ENCODE measurements at places on chromosomes 5 and 9.

- no peak for DNase-seq
Observed at GRCh38 chr9:33818847-33819500, 2.0 kb downstream of the UBE2R2 start.

GRCh38 chr9:134867917-134868750 is 12.5 kb upstream of the FCN2 start:
- DNase-seq: no peak

DNA sequence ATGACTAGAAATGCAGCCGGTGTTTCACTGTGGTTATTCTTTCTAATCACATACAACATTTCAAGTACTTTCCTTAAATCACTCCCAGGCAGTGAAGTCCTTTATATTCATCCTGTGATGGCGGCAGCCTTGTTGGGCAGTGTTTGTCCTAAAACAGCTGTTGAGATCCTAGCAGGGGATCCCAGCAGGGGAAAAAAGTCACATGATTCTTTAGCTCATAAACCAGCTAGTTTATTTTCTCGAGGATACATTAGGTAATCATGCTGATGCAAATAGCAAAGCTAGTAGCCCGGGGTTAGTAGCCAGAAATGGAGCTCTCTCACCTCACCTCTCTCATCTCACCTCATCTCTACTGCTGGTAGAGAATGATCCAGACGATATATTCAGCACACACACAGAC is 70.5 kb downstream of the FOXD1 start:
- no peak for DNase-seq

GRCh38 chr5:140362875-140363630 is 3.1 kb downstream of the SLC4A9 start:
- no peak for DNase-seq

- no peak for DNase-seq
Observed at GRCh38 chr5:93800988-93801811, 59.8 kb upstream of the POU5F2 start.

DNA sequence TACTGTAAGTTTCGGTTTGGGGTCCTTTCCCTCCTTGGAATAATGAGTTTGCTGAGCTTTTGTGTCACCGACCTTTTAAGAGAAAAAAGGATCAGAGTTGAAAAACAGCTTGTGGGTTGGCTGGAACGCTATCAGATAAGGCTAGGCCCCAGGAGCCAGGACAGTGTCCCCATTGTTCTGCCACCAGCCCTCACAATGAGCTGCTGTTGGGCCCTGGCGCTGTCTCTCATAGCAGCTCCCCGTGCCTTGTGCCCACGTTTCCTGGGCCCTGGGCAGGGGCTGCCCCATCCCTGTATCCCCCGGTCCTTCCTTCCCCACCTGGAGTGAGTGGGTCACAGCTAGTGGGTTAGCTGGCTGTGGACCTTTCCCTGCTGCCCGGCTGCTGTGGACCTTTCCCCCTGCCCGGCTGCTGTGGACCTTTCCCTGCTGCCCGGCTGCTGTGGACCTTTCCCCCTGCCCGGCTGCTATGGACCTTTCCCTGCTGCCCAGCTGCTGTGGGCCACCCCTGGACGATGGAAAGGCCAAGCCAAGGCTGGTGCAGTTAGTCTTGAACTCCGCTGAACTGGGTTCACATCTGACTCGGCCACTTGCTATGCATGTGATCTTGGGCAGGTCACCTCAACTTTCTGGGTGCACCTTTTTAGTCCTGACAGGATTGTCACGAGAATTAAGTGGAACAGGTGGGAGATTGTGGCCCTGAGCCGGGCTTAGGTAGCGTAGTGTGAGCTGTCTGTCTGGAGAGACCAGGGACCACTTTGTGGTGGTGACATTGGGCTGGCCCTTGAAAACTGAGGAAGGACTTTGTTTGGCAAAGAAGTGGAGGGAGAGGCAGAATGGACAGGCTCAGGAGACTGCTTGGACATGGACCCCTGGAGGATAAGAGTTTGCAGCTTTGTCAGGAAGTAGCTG is 99.5 kb downstream of the DAB2IP start:
- peak; percentile 81 for DNase-seq

GRCh38 chr5:76958991-76959767 is 6.3 kb downstream of the CRHBP start:
- DNase-seq: no peak

GRCh38 chr5:36323926-36324781 is 22.5 kb upstream of the RANBP3L start:
- no peak for DNase-seq

- DNase-seq: no peak
Observed at GRCh38 chr5:15203376-15203775, 296.6 kb upstream of the FBXL7 start.

GRCh38 chr9:123657941-123658340 is 272.0 kb downstream of the DENND1A start:
- DNase-seq: no peak

DNA sequence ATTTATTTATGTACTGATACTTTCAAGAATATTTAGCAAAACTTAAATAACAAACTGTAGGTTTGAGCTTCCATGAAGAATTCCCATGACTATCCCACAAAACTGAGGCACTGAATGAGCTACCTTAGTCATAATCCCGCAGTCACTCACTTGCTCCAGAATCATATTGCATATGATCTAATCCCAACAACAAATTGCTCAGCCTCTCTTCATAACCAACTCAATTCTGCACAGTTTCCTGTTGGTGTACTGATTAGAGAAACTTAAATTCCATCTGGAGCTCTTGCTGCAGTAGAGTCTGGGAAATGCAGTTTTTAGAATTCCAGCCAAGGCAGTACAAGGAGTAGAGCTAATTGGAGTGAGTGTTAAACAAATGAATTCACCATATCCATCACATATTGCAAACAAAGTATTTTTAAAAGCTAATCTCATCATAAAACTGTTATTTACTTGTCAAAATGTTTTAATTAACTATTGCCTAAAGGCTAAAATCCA is 35.7 kb upstream of the CDH18 start:
- no peak for DNase-seq

DNA sequence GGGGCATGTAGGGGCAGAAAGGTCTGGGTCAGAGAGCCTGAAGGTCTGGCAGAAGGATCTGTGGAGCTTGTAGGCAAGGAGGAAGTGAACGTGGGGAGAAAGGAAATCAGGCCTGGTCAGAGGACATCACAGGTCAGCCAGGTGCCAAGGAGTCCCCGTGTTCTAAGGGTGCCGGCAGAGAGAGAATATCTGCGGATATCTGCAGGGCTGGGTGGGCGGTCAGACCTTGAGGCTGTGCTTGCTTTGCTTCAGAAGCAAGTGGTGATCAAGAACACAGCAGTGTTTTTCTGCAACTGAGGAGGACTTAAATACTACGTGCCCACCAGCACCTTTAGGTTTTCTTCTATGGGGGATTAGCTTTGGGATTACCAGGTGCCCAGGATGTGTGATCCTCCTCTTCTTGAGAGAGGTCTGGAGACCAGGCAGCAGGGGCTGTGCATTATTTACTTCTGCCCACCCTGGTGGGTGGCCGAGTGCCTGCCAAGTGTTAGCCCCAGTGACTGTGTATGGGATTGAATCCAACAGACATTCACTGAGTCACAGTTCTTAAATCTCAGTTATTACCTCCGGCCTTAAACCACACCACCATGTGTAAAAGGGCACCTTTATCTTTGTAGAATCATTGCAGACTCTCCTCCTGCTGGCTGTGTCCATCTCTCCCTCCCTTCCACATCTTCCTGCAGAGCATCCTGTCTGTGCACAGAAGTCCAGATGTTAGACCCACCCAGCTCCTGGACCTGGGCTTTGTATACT is 12.5 kb upstream of the SHB start:
- no peak for DNase-seq

DNA sequence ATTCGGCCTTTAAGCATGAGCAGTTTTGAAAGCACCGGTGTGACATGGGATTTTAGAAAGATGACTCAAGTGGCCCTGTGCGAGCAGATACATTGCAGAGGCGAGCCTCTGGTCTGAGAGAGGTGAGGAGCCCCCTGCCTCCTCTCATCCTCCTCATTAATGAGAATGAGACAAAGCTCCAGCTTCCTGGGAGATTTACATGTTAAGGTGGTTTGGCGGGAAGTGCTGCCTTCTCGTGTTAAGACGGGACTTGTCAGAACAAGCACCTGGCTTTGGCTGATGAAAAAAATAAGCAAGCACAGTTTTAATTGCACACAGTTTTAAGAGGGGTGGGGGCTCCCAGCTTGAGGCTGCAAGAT is 68.1 kb downstream of the ACTL7B start:
- DNase-seq: no peak

DNA sequence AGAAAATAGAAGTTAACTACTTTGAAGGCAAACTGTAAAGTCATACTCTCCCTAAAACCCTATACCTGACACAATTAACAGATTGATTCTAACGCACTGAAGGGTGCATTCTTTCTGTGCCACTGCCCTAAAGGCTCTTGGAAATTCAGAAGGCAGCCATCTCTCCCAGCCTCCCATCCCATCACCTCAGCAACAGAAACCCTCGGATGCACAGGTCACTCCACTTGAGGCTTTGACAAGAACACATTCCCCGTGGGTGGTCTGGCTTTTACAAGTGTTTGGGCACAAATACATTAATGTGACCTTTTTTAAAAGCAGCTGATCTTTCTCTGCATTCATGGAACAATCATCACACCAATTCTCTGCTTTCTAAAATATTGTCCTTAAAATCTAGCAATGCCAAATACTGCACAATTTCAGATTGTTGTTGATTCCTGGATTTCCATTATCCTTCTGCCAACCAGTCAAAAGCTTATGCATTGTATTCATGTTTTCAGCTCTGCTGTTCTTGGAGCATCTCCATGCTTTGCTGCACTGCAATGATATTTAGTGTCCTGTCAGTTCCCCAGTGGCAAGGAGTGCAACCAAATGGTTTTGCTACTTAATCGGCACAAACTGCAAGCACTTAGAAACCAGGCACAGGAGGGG is 175.6 kb downstream of the TMEM161B start:
- DNase-seq: no peak

- DNase-seq: peak; percentile 38
Observed at GRCh38 chr9:34592895-34593601, 3.5 kb upstream of the CNTFR start.

- DNase-seq: no peak
Observed at GRCh38 chr9:22030101-22030598, 21.0 kb upstream of the CDKN2B start.

DNA sequence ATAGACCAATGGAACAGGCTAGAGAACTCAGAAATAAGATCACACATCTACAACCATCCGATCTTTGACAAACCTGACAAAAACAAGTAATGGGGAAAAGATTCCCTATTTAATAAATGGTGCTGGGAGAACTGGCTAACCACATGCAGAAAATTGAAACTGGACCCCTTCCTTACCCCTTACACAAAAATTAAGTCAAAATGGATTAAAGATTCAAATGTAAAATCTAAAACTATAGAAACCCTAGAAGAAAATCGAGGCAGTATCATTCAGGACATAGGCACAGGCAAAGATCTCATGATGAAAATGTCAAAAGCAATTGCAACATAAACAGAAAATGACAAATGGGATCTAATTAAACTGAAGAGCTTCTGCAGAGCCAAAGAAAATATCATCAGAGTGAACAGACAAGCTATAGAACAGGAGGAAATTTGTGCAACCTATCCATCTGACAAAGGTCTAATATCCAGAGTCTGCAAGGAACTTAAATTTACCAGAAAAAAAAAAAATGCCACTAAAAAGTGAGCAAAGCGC is 43.8 kb downstream of the MRPS27 start:
- no peak for DNase-seq

DNA sequence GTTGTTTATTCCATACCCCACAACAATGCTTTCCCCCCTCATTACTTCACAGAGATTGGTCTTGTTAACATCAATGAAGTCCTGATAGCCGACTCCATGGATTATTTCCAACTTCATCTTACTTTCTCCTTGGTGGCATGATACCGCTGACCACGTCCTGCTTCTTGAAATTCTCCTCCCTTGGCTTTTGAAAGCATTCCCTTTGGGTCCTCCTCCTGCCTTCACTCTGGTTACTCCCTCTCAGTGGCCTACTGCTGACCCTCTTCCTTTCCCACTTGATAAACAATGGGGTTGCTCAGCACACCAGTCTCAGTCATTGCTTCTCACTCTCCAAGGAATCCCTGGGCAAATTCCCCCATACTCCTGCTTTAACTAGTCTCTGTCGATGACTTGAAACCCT is 283.9 kb downstream of the SEC61B start:
- DNase-seq: no peak

- DNase-seq: peak; percentile 76
Observed at GRCh38 chr5:146744068-146744745, 134.3 kb downstream of the PPP2R2B start.

DNA sequence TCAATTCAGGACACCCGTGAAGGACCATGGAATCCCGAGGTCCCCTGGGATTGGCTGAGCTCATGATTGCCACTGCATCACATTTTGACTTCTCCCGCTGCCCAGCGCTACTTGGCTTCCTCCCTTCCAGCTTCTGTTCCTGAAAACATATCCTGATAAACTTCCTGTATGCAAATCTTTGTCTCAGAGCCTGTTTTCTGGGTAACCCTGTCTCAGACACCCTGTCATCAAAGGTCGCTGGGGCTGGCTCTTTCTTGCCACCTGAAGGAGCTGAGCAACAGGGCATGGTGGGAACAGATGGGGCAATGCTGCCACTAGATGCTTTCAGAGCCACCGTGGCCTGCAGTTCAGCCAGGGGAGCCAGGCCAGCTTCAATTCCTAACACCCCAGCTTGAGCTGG is 154.3 kb upstream of the TBC1D2 start:
- no peak for DNase-seq

Data from hippocampal formation (tissue), 2 donors.